ENCODE measurements at places on chromosomes 12 and 14.

GRCh38 chr14:63654346-63654745, 12.7 kb upstream of the WDR89 start:
- no peak for DNase-seq

DNA sequence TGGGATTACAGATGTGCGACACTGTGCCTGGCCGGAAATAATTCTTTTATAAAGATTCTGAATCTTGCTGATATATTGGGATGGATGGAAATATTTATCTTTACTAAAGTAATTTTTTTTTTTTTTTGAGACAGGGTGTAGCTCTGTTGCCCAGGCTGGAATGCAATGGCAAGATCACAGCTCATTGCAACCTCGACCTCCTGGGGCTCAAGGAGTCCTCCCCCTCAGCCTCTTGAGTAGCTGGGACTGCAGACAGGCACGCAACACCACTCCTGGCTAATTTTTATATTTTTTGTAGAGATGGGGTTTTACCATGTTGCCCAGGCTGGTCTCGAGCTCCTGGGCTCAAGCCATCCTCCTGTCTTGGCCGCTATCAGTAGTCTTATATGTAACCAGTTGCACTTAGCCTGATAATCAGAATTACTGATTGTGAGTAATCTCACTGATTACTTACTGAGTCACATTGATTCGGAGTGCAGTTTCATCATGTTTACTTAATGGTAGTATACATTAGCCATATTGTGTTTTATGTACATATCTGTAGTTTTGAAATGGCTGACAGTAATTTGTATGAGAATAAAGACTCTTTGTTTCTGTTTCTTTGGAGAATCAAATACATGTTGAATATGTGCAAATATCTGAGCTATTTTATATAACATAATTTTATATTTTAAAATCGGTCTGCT, 50.4 kb upstream of the LRTM2 start:
- DNase-seq = no peak

DNA sequence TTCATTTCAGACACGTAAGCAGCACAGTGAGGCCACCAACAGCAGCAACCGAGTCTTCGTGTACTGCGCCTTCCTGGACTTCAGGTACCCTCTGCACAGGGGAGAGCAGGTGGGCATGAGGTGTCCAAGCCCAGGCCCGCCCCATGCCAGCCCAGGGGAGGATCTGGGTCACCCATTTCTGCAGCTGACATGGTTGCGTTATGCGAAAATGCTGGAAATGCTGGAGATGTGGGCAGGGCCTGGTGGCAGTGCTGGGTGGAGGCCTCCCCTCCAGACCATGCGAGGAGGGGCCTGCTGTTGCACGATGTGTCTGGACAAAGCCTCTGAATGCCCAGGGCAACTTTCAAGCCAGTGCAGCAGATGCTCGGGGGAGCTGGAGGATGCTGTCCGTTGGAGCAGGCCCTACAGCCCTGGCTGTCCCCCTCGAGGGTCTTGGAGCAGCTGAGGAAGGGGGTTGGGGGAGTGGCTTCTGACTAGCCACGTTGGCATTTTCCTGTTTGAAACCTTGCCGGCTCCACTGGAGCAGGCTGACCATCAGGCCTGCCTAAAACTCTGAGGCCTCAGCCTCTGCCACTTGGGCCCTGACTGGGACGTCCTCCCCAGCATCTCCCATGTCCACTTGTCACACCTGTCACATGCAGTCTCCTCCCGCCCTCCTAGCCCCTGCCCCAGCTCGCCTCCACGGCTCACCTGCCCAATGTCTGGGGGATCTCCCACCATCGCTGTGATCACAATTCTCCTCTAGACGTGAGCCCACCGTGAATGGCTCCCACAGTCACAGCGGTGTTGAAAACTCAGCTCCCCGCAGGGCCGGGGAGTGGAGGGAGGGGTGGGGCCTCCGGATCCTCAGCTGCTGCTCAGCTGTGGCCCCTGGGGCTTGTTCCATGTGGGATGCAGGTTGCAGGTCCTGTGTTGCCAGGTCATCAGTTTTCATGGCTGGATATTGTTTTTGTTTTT, 123.4 kb downstream of the ADGRD1 start:
- DNase-seq = no peak

GRCh38 chr14:29216268-29217232, 450.0 kb downstream of the FOXG1 start:
- no peak for DNase-seq

GRCh38 chr12:88729196-88729595, 148.9 kb upstream of the KITLG start:
- no peak for DNase-seq
